ENCODE measurements at places on chromosomes 5 and 9. TPM values are rescaled to one million over a fixed set of nuclear protein-coding genes. Genes with fewer than 3 reads are reported as not detected.

- no peak for DNase-seq
These were observed 78.2 kb upstream of the MAN2A1 start for GRCh38 chr5:109611505-109611904.

DNA sequence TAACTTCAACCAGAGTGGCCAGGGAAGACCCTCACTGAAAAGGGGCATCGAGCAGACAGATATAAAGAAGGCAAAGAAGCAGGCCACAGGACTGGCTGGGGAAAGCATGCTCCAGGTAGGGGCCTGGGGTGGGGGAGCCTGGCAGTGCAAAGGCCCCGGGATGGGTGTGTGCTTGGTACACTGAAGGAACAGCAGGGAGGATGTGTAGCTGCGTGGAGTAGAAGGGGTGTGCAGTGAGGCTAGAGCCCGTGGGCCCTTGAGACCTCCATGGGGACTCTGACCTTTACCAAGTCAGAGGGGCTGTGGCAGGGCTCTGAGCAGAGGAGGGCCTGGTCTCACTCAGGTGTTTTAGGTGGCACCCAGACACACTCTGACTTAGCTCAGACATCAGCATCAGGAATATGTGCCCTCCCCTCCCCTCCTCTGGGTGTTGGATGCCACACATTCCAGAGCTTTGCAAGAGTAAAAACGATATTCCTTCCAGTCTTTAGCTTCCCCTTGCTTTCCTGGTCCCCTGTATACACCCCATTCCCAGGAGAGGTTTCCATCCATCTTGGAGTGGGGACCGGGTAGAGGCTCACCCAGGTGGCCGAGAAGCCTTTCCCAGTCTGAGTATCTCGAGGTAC, 7.6 kb downstream of the TRIM7 start:
- no peak for DNase-seq

- DNase-seq, result no peak
These were observed 57.7 kb downstream of the MTMR12 start for GRCh38 chr5:32254881-32255539.

CHMP5 gene
- 79.6 TPM for total RNA-seq

ANXA6 gene
- total RNA-seq, result 333 TPM

- no peak for DNase-seq
These were observed 11.0 kb downstream of the DBH start for GRCh38 chr9:133647148-133647547.

TMEM215 gene
- total RNA-seq, result not detected

DIMT1 gene
- total RNA-seq, result 21.4 TPM

All from sigmoid colon (tissue), 7 donors.